ENCODE measurements at places on chromosomes 11 and 22.

GRCh38 chr11:102614485-102614884, 10.6 kb downstream of the MMP20 start:
- no peak for DNase-seq

DNA sequence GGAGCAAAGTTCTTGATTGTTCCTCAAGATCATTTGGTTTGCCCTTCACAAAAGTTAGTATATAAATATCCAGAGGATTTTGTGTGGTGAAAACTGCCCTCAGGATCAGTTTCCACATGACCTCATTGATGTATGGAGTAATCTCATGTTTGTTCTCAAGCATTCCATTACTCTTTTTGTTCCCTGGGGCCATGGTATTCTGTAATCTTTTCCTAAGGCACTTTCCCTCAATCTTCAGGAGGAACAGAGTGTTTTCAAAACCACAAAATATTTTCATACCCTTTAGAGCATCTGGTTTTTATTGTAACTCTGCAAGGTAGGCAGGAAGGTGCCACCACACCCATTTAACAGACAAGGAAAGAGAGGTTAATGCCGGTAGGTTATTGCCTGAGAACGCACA, 99.6 kb downstream of the FAM181B start:
- DNase-seq = no peak

GRCh38 chr22:20957102-20957682, 9.9 kb upstream of the AIFM3 start:
- DNase-seq = no peak

GRCh38 chr11:85539740-85540139, 87.4 kb downstream of the DLG2 start:
- no peak for DNase-seq

DNA sequence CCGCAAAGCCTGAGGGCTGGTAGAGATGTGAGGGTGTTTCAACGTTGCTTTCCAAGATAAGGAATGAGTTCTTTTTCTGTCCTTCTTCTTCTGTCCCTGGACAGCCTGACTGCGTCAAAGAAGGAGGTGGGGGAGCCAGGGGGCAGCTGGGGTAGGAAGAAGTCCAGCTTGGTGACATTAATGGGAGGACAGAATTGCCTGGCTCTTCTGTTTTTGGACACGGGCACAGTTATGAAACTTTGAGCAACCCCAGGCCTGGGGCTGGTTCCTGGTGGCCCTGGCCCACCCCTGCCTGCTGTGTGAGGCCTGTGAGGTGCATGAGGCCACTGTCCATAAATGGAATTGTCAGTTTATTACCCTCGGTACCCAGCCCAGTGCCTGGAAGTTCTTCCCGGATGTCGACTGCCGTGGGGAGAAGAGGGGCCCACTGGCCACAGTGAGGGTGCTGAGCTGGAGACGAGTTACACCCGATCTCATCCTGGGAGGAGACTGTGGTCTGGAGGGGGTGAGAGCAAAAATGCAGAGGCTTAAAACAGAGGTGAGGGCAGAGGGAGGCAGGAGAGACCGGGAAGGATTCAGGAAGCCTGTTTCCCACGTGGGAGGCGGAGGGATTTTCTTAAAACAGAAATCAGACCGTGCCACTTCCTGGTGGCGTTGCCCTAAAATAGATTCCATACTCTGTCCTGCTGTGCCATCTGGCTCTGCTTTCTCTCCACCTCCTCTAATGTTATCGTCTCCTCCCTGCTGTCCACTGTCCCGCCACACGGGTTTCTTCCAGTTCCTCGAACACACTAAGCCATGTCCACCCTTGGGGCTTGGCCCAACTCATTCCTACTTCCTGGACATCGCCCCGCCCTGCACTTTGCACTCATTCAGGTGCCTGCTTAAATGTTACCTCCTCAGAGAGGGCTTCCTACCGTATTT, 59.7 kb upstream of the RASD2 start:
- no peak for DNase-seq

GRCh38 chr22:44848791-44849420, 96.5 kb downstream of the ARHGAP8 start:
- no peak for DNase-seq
